ENCODE measurements at places on chromosomes 6 and 20.

DNA sequence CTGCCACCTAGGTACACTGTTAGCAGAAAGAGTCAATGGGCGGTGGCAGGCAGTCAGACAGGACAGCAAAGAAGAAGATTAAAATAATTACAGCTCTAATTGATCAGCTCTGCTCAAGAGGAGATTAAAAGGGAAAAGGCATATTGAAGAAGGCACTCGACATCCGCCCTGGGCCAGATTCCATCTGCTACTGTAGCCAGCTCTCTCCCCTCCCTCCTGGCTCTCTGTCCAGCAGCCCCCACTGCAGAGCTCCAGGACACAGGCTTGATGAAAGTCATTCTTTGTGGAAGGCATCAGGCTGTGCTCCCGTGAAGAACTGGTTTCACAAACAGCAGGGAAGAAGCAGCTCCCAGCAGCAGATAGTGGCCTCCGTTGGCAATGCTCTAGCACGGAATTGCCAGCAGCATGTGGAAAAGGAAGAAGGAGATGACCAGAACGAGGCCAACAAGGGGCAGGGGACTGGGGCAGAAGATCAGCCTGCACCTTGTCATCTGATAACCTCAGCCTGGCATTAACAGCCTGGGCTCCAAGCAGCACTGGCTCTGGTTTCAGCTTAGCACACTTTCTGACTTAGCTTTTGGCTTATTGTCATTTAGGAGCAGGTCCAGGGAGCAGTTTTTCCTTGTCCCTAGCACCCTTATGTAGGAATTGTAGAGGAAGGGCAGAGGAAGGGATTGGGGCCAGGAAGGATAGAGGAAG is 465.9 kb downstream of the KIF16B start:
- no peak for DNase-seq

GRCh38 chr6:126812651-126813050 is 305.8 kb upstream of the RSPO3 start:
- DNase-seq = no peak

- DNase-seq = no peak
Observed at GRCh38 chr6:37077905-37078296, 72.4 kb downstream of the FGD2 start.

- DNase-seq = no peak
Observed at GRCh38 chr20:52062452-52063209, 128.9 kb downstream of the ZFP64 start.

GRCh38 chr6:134249239-134249758 is 68.6 kb downstream of the SGK1 start:
- DNase-seq = no peak

DNA sequence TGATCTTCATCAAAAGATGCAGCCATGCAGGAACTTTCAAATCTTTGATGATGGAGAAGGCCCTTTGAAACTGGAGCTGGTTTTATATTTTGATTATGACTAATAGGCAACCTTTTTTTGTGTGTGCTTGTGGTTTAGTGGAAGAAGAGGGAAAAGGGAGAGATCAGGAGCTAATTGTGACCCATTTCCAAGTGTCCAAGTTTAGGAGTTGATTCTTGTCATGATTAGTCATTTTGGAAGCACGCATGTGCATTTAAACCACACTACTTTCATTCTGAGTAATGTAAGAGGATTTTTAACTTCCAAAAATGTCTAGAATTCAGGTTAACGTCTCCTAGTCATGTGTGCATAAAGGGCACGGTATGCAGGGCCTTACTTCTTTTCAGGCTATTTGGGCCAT is 3.5 kb downstream of the FOXO3 start:
- peak; percentile 16 for DNase-seq

DNA sequence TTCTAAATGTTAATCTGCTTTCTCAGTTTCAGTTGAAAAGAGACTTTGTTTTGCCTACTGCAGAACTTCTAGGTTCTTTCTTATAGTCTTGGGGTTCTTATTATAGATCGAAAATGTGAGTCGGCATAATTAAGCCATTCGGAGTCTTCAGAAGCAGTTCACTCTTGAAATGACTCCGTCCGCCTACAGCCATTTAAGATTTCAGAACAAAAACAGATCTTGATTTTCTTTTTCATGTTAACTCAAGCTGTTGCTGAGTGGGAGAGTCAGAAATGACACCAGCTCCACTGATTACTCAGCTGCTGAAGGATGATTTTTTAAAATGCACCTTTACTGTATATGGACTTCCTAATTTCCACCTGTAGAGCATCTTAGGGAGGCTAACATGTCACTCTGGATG is 15.9 kb downstream of the PRDM1 start:
- DNase-seq = peak; percentile 78

DNA sequence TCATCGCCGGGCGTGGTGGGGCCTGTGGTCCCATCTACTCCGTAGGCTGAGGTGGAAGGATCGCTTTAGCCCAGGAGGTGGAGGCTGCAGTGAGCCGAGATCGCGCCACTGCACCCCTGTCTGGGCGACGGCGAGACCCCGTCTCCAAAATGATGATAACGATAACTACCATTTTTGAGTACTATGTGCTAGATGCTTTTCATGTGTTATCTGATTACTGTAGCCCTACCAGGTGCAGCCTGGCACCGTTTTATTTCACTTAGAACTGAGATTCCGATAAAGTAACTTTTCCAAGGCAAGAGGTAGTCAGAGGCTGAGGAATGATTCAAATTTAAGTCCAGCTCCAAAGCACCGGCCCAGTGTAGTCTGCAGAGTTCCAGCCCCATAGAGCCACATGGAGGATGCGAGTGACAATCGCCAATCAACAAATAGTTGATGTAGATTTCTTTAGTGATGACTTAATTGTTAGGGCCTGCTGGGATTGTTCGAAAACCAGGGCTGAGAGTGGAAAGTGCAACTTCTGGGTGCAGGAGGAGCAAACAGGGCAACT is 727 bp downstream of the ERMARD start:
- no peak for DNase-seq

DNA sequence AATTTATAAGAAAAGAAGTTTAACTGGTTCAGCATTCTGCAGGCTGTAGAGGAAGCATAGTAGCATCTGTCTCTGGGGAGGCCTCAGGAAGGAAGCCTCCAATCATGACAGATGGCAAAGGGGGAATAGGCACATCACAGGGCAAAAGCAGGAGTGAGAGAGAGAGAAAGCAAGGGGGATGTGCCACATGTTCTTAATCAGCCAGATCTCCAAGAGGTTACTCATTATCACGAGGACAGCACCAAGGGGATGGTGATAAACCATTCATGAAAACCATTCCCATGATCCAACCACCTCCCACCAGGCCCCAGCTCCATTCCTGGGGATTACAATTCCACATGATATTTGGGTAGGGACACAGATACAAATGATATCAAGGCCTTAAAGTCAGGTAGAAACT is 217.5 kb upstream of the TCF21 start:
- no peak for DNase-seq

- no peak for DNase-seq
Observed at GRCh38 chr6:160041608-160042007, 72.7 kb downstream of the IGF2R start.

GRCh38 chr6:90178384-90178855 is 118.2 kb downstream of the BACH2 start:
- no peak for DNase-seq

GRCh38 chr6:72219536-72219935 is 333.2 kb downstream of the RIMS1 start:
- DNase-seq = no peak

- no peak for DNase-seq
Observed at GRCh38 chr6:121691126-121691551, 255.7 kb downstream of the GJA1 start.

GRCh38 chr20:53331151-53331973 is 262.3 kb downstream of the ZNF217 start:
- DNase-seq = no peak

DNA sequence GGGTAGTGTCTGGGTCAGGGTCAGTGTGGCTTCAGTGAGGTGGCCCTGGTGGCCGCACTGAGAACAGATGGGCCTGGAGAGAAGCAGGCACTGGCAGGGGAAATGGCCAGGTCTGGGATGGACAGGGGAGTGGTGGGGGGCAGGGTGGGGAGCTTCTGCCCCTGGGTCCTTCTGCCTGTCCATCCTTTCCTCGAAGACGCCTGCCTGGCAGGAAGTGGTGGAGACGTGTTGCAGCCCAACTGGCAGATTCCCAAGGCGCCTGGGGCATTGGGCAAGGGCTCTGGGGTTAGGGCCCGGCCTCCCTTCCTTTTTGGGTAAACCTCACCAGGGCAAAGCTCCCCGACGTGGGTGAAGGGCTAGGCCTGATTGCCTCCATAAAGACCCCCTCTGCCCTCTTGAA is 10.4 kb downstream of the SRC start:
- DNase-seq = no peak

- no peak for DNase-seq
Observed at GRCh38 chr6:1940381-1940780, 305.0 kb downstream of the GMDS start.

DNA sequence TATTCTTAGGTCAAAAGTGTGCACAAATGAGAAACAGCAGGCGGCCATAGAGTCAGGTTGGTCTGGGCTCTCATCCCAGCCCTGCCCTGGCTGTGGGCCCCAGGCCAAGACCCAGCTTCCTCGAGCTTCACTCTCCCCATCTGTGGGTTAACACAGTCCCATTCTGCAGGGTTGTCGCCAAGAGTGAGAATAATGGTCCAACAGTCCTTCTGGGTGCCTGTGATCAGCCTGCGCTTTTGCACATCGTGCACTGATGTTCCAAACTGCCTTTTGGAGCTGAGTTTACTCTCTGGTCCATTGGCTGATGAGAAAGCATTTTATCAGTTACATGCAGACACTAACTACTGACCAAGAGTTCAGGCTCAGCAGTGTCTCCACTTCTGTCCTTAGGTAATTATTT is 82.6 kb downstream of the INSM1 start:
- DNase-seq = no peak

- no peak for DNase-seq
Observed at GRCh38 chr6:101926149-101926925, 532.8 kb downstream of the GRIK2 start.

- DNase-seq = peak; percentile 58
Observed at GRCh38 chr20:48406498-48406897, 421.3 kb downstream of the PREX1 start.

DNA sequence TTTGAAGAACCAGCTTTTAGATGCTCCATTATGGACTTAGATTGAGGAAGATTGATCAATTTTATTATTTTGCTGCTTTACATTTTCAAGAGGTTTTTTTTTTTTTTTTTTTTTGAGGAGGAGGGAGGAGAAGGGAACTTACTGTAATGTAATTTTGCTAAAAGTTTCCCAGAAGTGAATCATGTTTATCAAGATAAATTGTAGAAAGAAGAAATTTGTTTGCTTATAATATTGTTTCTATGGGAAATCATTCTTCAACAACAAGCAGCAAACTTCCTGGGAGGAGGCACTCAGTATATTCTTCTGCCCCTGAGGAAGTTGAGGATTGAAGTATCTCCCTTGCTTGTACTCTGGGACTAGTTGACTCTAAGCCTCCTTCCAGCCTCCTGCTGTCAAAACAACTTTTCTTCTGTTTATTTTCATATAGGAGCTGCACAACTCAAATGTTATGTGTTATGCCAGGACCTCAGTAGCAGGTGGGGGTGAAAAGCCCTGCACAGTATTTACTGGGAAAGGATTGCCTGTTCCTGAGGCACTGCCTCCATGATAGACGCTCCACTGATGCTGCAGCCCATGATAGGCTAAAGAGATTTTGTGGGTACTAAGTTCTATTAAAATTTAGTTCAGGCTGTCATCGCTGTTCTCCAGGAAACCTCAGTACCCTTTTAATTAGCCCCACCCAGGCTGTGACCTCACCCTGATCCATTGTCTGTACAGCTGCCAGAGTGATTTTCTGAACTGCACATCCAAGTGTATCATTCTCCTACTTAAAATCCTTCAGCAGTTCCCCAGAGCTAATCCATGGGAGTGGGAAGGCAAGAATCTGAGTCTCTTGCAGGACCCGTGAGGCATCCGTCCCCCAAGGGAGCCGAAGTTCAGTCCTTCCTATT is 51.9 kb downstream of the CARMIL1 start:
- no peak for DNase-seq

GRCh38 chr6:19929312-19929711 is 92.1 kb downstream of the ID4 start:
- no peak for DNase-seq

DNA sequence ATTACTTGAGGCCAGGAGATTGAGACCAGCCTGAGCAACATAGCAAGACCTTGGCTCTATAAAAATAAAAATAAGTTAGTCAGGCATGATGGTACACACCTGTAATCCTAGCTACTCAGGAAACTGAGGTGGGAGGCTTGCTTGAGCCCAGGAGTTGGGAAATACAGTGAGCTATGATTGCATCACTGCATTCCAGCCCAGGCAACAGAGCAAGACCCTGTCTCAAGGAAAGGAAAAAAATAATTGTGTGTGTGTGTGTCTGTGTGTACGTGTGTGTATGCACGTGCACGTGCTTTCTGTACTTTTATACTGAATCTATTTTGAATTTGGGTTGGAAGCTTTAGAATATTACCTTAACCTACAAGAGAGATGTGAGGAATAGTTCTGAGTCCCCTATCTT is 58.9 kb downstream of the KIZ start:
- DNase-seq = no peak

DNA sequence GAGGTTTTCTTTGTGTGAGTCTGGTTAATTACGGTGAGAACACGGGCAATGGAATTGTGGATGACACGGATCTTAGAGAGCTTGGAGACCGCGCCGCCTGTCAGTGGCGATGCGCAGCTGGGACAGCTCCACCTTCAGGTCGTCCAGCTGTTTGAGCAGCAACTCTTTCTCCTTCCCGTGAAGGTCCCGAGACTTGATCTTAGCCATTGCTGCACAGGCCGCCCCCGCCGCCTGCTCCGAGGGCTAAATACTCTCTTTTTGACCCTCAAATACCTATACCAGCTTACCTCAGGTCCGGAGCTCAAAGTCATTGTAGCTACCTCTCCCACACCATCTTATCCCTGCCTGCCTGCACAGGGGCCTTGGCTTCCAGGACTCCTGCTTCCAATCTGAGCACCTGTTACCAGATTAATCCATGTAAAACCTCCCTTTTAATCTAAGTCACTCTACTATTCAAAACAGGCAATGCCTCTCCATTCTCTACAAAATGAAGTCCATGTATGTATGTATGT is 100.2 kb downstream of the PREP start:
- DNase-seq = no peak

DNA sequence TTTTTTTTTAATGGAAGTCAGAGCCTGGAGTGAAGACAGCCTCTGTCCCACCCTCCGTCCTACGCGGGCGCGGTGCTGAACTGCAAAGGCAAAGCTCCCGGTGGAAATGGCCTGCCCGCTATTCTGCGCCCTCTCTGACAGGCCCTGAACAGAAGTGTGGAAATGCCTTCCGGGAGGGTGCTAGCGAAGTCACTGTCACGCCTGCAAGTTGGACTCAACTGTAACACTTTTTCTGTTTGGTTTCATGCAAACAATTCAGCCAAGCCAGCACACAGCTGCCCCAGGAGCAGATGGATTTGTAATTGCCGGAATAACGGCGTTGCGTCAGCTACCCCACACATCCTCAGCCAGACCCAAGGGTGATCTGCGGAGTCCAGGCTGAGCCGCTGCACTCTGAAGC is 107.6 kb downstream of the PSMB1 start:
- DNase-seq = no peak

GRCh38 chr6:130466052-130466747 is 100.4 kb downstream of the TMEM200A start:
- DNase-seq = no peak

DNA sequence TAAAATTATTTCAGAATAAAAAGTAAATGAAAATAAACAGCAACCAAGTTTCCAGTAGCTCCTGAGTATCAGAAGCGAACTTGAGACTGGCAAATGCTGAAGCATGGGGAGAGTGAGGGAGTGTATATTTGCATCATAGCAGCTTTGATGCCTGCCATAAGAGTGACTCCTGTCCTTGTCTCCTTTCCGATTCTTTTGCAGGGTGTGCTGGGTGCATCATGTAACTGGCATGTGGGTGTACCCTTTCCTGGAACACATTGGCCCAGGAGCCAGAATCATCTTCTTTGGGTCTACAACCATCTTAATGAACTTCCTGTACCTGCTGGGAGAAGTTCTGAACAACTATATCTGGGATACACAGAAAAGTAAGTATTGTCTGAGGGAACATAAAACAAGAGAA is 117.4 kb downstream of the ADAT2 start:
- DNase-seq = no peak
